Thoracic aorta (tissue), 2 donors: ENCODE measurements at places on chromosomes 13 and 19. TPM values are rescaled to one million over a fixed set of nuclear protein-coding genes. Genes with fewer than 3 reads are reported as not detected.

Gene IGFLR1
- 13.1 TPM for total RNA-seq

Gene C3
- 277 TPM for total RNA-seq

GRCh38 chr13:114100446-114101357 lies 31.7 kb downstream of the RASA3 start:
- DNase-seq = no peak

DNA sequence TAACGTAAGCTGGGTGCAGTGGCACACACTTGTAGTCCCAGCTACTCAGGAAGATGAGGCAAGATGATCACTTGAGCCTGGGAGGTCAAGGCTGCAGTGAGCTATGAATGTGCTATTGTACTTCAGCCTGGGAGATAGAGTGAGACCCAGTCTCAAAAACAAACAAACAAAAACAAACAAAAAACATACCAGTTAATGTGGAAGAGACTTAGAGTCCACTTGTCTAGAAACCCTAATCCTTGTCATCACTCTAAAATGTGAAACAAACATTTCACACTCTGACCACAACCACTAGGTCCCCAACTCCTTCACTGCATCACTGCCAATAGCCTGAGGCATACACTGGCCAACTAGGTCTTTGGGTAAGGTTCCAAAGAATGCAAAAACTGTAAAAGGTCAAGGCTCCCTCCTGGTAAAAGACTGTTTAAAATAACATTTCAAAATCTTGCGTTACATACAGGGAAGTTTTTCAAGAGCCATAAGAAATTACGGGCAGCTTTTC lies 28.6 kb upstream of the CYP2B6 start:
- no peak for DNase-seq

DNA sequence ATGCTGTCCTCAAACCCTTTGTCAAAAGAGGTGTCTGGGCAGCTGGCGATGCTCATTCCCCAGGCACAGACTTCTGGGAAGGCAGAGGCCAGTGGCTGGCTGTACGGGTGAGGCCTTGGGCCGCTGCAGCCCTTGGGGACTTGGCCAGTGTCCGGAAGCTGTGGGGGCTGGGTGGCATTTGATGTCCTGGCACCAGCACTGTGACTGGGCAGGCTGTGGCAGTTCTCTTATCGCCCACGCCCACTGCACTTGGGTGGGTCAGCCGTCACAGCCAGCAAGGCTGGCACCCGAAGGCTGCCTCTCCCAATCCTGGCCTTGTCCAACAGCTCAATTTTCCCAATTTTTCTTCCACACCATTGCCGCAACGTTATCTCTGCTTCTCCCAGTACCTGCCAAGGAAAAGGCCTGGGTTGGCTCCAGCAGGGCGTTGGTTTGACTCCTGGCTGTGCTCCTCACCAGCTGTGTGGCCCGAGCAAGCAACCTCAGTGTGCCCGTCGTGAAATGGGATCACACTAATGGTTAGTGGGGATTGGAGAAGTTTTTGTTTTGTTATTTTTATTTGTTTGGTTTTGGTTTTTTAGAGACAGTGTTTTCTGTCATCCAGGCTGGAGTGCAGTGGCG lies 12.7 kb upstream of the SLC44A2 start:
- peak; percentile 66 for DNase-seq

DNA sequence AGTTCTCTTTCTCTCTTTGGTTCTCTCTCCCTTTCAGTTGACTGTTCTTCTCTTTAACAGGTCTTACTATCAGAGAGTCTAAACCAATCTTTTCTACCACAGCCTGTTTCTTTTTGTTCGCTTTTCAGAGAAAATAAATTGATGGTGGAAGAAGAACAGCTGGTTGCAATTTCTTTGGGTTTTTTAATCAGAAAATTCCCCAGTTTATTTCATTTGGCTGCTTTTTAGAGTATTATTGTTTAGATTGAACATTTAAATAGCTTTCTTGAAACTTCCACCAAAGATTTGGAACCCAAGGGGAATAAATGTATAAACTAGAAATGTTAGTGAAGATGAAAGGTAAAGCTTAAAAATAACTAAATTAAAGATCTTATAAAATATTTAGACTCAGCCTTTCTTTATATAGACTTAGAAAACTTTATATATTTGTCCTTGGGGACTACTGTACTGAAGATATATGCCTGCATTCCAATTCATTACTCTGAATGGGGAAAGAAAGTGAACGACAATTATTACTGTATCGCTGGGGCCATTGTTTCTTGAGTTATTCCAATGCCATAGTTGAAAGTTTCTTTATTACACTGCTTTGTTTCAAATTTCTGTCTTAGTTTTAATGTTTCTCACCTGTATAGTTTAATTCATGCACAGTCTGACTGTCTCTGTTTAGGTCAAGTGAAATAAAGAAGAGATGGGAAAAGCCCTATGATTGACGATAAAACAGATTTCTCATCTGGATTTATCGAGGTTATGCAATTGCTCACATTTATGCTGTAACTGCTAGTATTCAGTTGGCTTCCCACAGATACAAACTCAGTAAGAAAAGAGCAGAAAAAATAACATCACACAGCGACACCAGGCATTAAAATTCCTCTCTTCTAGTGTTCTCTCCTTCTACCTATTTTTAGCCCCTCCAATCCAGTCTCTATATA lies 169.4 kb upstream of the CSNK1A1L start:
- no peak for DNase-seq

Gene FFAR2
- 0.92 TPM for total RNA-seq

DNA sequence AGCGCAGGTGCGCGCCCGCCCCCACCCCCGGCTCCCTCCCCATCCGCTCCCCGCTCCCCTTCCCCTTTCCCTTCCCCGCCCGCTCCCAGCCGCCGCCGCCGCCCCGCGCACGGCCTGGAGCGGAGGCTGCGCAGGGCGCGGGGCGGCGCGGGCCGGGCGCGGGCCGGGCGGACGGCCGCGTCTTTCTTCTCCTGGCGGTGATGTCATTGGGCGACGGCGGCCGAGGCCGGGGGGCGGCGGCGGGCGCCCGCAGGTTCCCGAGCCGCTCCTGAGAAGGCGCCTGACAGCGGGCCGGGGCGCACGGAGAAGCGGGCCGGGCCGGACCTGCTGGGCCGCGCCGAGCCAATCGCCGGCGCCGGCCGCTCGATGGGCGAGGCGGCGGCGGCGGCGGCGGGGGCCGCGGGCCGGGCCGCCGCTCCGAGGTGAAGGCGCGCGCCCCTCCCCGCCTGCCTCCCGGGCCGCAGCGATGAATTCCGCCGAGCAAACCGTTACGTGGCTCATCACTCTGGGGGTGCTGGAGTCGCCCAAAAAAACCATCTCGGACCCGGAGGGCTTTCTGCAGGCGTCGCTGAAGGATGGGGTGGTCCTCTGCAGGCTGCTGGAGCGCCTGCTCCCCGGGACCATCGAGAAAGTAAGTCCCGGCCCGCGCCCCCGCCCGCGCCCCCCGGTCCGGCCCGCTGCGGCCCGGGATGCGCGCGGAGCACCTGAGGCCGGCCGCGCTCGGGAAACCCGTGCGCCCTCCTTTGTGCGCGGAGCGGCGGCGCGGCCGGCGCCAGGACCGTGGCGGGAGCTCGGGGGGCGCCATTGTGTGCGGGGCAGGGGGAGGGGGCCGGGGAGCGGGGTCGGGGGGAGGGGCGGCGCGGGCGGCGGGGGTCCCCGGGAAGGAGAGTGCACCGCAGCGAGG lies at the start of gene ARHGEF7:
Gene ARHGEF7 (plus strand): TSS at position 250 of the 904 bp plus-strand sequence. CDS start 217 bp downstream, at position 467.
- no peak for DNase-seq

Gene PRODH2
- not detected for total RNA-seq

DNA sequence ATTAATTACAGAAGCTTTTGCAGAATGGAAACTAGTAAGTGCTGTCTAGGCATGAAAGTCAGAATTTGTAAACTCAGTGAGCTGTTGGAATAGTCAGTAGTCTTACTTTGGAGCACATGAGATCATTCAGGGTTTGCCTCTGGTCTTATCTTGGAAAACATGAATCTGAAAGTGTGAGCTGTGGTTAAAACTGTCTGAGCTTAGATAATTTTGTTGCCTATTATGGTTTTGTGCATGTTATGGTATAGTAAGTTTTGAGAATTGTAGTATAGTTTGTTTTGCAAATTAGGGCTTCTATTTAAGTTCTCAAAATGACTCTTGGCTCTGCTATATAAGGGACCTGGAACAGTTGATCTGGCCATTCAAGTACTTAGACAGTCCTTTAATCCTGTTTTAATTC lies 53.7 kb upstream of the TRPC4 start:
- DNase-seq = no peak

DNA sequence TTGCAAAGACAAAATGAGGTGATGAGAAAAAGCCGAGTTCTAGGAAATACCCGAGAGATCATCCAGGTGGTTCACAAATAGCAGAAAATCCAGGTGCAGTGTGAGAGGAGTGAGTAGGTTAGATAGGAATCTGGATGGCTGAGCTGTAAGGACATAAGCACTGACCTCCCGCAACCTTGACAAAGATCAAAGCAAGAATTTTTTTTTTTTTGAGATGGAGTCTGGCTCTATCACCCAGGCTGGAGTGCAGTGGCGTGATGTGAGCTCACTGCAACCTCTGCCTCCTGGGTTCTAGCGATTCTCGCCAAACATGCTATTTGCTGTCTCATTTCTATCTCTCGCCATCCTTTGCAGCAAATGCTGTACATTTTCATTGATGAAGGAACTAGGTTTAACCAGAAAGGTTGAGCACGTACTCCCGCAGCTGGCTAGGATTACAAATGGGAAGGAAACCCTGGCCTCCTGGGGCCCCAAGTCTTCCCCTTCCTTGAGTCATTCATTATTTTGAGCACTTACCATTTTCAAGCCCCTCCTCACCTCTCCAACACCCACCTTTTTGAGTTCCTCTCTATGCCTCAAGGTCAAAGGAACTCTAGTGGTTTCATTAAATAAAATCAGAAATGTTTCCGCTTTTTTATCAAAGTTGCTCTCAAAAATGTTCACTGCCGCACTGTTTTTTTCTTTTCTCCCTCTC lies 38.8 kb downstream of the NLRP12 start:
- no peak for DNase-seq

DNA sequence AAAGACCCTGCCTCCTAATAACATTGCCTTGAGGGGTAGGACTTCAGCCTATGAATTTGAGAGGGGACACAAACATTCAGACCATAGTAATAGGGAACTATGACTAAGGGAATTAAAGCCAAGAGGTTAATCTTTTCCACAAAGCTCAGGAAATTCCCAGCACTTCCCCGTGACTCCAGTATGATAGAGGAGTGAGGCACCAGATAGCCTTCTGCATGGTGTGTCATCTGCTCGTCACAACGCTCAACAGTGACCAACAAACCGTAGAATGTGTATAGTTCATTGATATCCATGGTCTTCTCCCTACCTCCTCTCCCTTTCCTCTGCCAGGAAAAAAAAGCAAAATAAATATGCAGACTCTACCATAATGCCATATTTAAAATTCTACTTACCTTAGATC lies 64.4 kb downstream of the B3GLCT start:
- DNase-seq = no peak

- DNase-seq = no peak
These were observed 2448.7 kb upstream of the PCDH20 start for GRCh38 chr13:63864171-63864902.

Gene ZFR2
- total RNA-seq = not detected

Gene PPAN
- total RNA-seq = 14.6 TPM

- no peak for DNase-seq
These were observed 24.8 kb downstream of the C2CD4C start for GRCh38 chr19:383922-384798.

- DNase-seq = no peak
These were observed 3.5 kb downstream of the TMEM255B start for GRCh38 chr13:113762538-113762937.

Gene KLK3
- not detected for total RNA-seq

GRCh38 chr19:15449620-15450527 lies at the start of gene WIZ:
WIZ (minus strand) TSS chr19:15449956; CDS start chr19:15448307, 1,649 bp downstream.
- DNase-seq = no peak

DNA sequence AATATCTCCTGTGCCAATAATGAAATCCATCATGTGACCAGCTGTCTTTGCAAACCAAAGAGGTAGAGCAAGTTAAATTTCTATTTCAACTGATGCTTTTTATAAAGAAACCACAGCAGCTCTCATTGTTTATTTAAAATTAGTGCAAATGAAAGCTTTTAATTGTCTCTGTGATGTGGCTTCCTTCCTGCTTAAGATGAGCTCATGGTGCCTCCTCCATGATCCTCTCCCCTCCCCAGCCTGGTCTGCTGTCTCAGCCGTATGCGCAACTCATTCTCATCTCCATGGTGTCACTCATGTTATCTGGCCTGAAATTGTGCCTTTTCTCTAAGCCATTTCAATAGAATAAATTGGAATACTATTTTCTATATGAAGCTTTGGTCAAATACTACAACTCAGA lies 270.6 kb downstream of the FGF14 start:
- DNase-seq = no peak

Gene ZNF580
- 46.0 TPM for total RNA-seq

Gene FPR1
- total RNA-seq = 30.2 TPM

GRCh38 chr13:110116072-110116487 lies 190.9 kb downstream of the COL4A1 start:
- DNase-seq = no peak

Gene PSG2
- total RNA-seq = not detected

GRCh38 chr13:102903659-102904407 lies 58.0 kb downstream of the ERCC5 start:
- DNase-seq = no peak

Gene TPTE2
- total RNA-seq = not detected

DNA sequence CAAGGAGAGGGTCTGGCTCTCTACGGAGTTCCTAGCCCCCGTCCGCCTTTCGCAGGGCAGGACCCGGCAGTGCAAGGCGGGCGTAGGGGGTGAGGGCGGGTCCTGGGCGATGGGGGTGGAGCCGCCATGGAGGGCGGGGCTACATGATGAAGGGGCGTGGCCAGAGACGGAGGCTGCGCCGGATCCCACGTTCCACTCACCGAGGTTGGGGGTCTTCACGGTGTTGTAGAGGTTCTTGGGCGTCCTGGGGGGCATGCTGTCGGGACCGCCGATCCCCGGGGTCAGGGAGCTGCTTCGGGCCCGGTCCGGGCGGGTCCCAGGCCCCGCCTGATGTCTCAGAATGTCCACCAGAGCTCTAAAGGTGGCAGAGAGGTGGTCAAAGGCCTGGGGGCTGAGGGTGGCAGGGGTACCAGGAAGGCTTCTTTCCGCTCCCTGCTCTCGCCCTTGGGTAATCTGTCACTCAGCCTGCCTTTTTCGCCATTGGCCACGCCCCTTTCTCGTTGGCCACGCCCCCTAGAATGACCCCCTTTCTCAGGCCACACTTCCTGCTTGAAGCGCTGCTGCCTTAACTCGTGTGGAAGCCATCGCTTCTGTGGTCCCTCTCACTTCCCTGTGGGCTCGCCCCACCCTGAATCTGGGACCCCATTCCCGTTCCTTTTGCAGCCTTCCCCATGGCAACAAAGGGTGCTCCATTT lies 2.5 kb downstream of the SHISA7 start:
- DNase-seq = no peak
